ENCODE measurements at places on chromosomes 5 and 9.
A peak's percentile ranks its signal among the peaks of the same experiment; 100 is the strongest.

- no peak for DNase-seq
These were observed 84.7 kb downstream of the PLCXD3 start for GRCh38 chr5:41425736-41426135.

- no peak for DNase-seq
These were observed 559.0 kb upstream of the FTMT start for GRCh38 chr5:121292664-121293063.

GRCh38 chr9:138009016-138009802 lies 131.6 kb downstream of the CACNA1B start:
- DNase-seq = no peak

- no peak for DNase-seq
These were observed 13.6 kb downstream of the TMEM268 start for GRCh38 chr9:114624677-114625076.

DNA sequence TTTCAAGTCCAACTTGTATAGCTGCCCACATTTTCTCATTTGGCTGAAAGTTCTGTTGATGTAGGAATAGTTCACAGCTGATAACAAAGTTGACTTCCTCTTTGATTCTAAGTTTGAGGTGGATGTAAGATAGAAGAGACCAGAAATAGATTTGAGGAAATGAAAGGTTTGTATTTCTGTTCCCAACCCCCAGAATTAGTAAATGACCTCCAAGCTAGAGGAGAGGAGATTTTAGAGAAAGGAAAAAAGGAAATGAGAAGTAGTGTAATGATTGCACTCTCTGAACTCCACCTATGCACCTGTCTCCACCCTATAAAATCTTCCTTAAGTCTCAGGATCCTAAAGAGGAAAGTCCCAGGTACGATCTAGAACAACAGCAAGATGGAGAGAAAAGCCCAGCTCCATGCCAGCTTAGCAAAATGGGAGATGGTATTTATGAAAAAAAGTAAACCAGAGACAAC lies 130.4 kb upstream of the POC5 start:
- DNase-seq = no peak

- no peak for DNase-seq
These were observed 971.2 kb upstream of the CDH9 start for GRCh38 chr5:28009576-28009975.

DNA sequence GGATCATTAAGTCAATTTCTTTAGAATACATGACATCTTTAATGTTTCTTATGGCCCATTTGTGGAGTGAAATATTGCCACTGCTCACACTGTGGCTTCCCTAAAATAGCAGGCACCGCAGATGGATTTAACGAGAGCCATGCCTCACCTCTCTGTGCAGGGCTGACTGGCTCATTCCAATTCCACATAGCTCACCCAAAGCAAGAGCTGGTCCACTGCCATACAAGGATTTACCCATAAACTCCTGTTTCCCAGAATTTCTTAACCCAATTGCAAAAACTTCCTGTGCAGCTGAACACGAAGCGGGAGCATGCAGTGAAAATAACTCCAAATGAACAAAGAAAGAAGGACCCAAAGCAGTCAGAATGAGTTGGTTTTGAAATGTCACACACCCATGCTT lies 159.5 kb downstream of the BAAT start:
- no peak for DNase-seq

- DNase-seq = no peak
These were observed 23.1 kb upstream of the DMRTA1 start for GRCh38 chr9:22423566-22423965.

DNA sequence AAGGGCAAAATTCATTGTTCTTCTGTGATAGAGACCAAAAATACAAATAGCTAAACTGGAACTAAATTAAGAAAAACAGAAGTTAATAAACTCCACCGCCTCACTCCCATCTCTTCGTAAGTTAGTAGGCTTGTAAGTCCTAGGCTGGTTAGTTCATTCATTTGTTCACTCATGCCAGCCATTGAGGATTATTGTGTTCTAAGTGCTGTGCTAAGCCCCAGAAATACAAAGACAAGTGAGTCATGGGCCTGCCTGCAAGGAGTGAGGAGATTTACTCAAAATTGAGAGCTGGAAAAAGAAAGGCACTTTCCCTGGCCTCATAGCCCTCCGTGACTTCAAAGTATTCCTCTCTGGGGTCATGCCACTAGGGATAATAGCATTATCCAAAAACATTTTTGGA lies 8.5 kb downstream of the DOCK8 start:
- DNase-seq = no peak

GRCh38 chr5:31939151-31939550 lies 235.0 kb downstream of the GOLPH3 start:
- no peak for DNase-seq

DNA sequence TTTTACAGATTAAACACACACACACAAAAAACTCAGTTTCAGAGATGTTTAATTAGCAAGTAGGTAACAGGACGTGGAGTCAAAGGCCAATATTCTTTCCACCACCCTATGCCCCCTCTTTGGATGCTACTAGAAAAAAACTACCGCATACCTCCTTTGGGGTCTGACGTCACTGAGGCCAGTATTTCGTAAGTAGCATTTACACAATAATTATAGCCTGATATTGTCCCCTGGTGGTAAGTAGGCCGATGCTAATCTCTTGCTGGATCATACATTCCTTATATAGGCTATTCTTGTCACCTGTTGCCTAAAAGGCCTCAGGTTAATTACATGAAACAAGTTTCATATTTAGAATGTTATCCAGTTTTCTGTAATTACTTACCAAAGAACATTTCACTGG lies 21.0 kb upstream of the SMARCA2 start:
- DNase-seq = no peak

- DNase-seq = no peak
These were observed 51.3 kb downstream of the SLC46A2 start for GRCh38 chr9:112839331-112839730.

GRCh38 chr9:115278326-115279035 lies 160.5 kb upstream of the TNC start:
- DNase-seq = no peak

DNA sequence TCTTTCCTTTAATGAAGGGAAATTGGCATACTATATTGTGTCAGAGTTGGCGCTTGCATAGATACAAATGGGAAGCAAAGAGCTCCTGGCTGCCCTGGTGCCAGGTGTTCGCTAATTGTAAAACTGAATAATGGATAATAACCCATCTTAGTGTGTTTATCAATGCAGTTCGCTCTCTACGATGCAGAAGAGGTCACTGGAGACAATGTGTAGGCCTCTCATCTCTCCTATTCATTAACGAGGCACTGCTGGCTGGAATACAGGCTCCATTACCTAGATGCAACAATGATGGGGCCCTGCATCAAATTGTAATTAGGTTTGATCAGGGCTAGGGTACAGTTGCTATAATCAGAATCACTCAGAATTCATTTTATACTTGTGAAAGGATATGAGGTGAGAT lies 171.0 kb downstream of the RMI1 start:
- DNase-seq = no peak

GRCh38 chr9:113205861-113206260 lies 15.2 kb downstream of the FKBP15 start:
- no peak for DNase-seq

DNA sequence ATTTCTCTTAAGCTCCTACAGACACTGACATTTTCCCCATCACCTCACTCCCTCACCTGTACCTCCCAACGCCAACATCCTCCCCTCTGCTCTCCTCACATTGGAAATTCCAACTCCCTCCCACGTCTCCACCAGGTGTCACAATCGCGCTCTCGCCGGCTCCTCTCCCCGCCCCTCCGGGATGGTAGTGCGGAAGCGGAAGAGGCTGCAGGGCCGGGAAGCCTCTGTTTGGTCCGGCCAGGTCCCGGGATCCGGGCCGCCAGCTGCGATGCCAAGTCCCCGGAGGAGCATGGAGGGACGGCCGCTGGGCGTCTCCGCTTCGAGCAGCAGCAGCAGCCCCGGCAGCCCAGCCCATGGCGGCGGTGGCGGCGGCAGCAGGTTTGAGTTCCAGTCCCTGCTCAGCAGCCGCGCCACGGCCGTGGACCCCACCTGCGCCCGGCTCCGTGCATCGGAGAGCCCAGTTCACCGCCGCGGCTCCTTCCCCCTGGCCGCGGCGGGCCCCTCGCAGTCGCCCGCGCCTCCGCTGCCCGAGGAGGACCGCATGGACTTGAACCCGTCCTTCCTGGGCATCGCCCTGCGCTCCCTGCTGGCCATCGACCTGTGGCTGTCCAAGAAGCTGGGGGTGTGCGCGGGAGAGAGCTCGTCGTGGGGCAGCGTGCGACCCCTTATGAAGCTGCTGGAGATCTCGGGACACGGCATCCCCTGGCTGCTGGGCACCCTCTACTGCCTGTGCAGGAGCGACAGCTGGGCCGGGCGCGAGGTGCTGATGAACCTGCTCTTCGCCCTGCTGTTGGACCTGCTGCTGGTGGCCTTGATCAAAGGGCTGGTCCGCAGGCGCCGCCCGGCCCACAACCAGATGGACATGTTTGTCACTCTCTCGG lies at the start of gene PLPP6:
Gene PLPP6, plus strand, starts transcription at position 187 of the 881 bp plus-strand sequence. Its CDS starts 82 bp downstream, at position 269.
- DNase-seq = peak; percentile 58

DNA sequence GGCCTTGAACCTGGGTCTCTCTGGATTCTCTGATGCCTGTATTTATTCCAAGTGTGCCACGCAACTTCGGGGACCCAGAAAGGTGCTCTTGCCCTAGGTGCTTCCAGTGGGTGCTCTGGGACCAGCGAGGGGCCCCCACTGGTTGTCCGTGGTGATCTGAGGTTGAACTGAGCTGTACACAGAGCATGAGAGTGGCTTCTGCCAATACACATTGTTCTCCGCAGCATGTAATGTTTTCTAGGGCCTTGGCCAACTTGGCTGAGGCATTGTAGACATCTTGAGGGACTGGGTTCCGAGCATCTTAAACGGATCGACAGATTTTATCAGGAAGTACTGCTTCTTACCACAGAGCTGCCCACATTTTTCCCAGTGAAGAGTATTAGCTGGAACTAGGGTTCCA lies 117.9 kb downstream of the MTX3 start:
- no peak for DNase-seq

GRCh38 chr5:101505891-101506570 lies 602.9 kb upstream of the ST8SIA4 start:
- DNase-seq = no peak

GRCh38 chr5:19172926-19173470 lies 815.0 kb downstream of the CDH18 start:
- DNase-seq = no peak

- no peak for DNase-seq
These were observed 101.6 kb downstream of the SLC25A46 start for GRCh38 chr5:110840347-110840960.

All from stimulated activated CD4-positive, alpha-beta T cell treated with anti-CD3 and anti-CD28 coated beads, TNF-alpha, amount 100 ng/mL, for 48 hours (primary cell).